NCI-H1436 (cell line): ENCODE measurements at places on chromosomes 3 and 15.

DNA sequence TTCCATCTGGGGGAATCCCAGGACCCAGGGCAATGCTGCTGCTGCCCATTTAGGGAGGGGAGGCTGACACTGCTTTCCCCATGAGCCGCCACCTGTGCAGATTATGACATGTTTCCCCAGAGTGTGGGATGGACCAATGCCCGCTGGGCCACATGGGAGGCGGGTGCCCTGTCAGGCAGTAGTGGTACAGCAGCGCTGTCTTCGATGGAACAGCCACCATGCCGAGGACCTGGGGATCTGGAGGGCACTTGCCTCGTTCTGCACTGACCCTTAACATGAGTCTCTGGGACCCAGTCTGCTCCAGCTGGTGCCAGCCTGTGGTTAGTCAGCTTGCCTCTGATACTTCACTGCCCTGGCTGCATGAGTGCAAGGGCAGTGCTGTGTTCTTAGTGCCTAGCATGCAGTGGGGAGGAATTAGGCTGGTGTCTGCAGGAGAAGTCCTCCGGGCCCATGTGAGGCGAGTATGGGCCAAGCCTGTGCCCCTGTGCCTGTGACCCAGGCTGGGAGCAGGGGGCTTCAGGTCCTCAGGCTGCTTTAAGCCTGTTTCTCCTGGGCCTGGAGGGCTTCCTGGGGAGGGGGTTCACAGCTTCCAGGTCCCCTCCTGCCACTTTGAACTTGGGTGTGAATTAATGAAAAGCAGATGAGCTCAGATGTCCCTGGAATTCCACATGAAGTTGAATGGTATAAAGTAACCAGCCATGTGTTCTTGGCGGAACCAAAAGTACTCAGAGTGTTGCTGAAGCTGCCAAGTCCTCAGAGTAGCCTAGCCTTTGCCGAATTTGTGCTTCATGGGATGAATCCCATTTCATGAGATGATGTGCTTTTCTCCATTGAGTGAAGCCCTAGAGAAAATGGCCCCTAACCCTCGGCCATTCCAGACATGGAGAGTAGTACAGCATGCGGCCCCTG, 22.9 kb downstream of the KLF13 start:
- DNase-seq: no peak

- peak; percentile 86 for DNase-seq
Measured at GRCh38 chr3:16461463-16462245, 51.8 kb downstream of the RFTN1 start.

DNA sequence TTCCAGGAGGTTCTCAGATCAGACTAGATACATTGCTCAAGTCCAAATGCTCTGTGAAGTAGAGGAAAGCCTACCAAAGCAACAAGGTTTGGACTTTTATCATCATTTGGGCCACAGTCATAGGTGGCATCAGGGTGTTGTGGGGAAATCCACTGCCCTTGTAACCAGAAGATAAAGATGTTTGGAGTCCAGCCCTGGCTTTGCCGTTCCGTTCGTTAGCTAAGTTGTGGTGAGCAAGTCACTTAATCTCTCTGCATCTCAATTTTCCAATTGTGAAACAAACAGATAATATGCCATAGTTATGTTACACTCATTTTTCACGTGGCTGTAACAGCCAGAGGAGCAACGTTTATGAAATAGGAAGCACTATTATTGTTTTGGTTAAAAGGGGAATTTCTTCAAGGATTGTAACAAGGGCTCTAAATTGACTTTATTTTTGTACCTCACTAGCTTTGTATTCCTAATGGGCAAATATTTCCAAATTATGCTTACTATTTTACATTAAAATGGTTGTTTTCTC, 125.6 kb downstream of the CD47 start:
- DNase-seq: no peak

GRCh38 chr3:156899951-156900350, 73.8 kb downstream of the LEKR1 start:
- DNase-seq: no peak

GRCh38 chr3:124788254-124788745, 58.0 kb downstream of the UMPS start:
- DNase-seq: no peak

DNA sequence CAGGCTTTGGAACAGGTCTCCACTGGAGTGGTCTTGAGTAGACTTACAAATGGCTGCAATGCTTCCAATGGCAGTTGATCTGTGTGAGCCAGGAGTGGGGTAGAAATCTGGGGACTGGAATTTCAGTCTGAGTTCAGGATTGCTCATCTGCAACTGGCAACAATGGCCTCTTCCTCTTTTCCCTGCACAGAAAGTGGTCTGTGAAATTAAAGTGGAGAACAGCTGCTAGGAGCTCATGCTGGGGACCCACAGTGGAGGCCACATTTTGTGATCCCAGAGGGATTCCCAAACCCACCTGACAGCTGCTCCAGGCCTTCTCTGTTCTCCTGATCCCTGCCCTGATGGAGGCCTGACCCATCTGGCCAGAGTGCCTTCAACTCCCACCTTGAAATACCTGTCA, 49.6 kb downstream of the CEMIP start:
- no peak for DNase-seq

- no peak for DNase-seq
Measured at GRCh38 chr15:91981821-91982800, 128.6 kb downstream of the SLCO3A1 start.

GRCh38 chr15:59166166-59166565, 40.5 kb upstream of the LDHAL6B start:
- no peak for DNase-seq

DNA sequence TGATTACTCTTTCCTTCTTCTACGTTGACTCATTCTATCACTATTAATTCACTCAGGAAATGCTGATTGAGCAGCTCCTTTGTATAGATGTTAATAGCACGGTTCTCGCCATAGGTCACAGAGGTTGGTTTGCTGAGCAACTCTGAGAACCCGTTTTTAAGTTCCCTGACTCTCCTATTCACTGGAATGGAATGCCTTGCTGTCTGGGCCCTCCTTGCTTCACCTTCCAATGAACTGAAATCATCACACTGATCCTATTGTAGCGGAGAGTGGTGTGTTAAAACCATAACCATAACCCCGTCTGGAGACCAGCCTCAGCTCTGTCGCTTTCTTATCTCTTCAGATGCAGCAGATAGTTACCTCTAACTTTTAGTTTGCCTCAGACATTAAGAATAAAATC, 323.6 kb downstream of the GABRB3 start:
- no peak for DNase-seq

GRCh38 chr3:143832433-143832832, 15.8 kb downstream of the SLC9A9 start:
- no peak for DNase-seq

GRCh38 chr3:57158813-57159738, 6.1 kb downstream of the IL17RD start:
- no peak for DNase-seq

DNA sequence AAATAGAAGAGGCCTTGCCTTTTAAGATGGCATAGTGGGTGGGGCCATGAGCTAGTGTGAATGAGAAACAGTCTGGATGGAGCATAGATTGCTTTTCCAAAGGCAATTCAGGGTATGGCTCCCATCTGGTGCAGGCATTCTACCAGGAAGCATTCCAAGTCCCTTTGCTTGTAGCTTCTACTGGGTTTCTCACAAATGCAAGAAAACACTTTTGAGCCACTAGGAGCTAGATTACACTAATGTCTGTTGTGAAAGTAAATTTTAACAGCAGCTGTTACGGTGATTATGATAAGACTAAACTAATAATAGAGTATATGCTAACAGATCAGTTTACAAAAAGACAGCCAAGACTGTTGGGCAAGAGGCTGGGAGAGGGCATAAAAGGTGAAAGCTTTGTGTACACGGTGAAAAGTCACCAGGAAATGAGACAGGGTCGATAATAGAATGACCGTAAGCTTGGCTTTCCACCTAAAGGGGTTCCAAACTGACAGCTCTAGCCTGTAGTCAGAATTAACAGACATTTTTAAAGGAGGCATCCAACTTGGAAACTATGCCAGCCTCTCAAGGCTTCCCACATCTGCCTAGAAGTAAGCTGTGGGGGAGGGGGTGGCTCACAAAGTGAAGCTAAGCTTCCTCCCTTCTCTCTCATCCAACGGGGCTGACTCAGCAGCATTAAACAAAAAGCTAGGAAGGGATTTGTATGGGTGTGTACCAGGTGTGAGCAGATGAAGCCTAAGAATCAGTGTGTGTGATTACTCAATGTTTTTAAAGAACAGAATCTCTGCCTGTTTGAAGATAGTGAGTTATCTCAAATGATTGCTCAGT, 61.1 kb upstream of the GPD1L start:
- no peak for DNase-seq

DNA sequence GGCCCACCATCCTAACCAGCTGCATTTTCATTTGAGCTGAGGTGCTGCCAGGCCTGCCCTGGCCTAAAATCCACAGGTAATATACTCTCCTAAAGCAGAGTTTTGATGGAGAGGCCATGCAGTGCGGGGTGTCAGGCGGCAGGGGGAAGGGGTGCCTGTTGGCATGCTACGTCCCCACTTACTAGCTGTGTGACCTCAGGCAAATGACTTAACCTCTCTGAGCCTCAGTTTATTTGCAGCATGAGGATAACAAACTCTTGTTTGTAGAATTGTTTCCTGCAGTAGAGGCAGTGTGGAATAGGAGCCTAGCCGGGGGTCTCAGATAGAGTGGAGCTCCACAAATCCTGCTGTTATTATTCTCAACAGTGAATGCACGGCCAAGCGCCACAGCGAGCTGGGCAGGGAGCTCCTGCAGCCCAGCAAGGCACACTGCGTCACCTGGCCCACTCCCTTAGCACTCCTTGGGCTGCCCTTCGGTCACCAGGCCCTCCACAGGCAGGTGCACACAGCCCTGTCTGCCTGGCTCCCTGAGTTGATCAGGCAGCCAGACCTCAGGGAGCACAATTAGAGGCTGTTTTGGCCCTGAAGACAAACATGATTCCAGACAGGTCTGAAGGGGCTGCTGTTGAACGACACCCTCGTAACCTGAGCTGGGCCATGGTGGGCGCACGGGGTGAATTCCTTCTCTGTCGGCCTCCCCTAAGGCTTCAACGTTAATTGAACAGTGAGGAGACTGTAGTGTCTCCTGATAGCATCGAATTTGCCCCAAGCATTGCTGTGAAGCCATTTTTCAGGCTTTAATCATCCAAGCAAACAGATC, 248.8 kb upstream of the LYSMD4 start:
- no peak for DNase-seq

DNA sequence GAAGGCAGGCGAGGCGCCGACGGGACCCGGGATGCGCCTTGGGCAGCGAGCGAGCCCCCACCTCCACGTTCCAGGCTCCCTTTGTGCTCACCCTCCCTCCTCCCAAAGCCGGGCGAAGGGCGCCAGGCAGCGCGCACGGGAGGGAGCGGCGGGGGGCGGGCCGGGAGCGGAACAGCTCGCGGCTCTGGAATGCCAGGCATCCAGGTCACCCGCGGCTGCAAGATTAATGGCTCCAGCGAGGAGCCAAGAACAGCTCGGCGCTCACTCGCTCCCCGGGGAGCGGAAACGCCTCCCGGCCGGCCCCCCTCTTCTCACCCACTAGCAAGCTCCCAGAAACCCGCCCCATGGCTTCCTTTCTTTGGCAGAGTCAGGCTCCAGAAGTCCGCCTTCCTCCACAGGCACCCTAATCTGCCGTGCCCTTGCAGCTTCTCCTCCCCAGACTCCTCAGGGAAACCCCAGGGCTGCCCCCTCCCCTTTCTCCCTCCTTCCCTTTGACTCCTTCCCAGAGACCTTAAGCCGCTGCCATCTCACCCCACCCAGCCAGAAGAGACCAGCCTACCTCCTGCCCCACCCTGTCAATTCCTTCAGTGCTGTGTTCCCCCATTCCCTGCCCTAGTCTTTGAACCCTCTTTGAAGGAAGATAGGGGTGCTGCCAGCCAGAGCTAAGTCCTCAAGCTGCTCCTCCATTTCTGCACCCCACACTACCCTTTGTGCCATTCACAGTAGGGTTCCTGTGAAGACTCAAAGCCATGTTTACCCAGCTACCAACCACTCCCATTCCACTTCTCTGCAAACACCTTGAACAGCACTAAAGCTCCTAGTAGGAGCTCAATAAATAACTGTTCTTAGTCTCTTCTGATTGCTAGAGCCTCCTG, 9.9 kb downstream of the AMOTL2 start:
- DNase-seq: peak; percentile 7

GRCh38 chr3:140529096-140529495, 148.8 kb upstream of the TRIM42 start:
- no peak for DNase-seq

GRCh38 chr3:151772825-151773480, 39.2 kb downstream of the AADACL2 start:
- no peak for DNase-seq

DNA sequence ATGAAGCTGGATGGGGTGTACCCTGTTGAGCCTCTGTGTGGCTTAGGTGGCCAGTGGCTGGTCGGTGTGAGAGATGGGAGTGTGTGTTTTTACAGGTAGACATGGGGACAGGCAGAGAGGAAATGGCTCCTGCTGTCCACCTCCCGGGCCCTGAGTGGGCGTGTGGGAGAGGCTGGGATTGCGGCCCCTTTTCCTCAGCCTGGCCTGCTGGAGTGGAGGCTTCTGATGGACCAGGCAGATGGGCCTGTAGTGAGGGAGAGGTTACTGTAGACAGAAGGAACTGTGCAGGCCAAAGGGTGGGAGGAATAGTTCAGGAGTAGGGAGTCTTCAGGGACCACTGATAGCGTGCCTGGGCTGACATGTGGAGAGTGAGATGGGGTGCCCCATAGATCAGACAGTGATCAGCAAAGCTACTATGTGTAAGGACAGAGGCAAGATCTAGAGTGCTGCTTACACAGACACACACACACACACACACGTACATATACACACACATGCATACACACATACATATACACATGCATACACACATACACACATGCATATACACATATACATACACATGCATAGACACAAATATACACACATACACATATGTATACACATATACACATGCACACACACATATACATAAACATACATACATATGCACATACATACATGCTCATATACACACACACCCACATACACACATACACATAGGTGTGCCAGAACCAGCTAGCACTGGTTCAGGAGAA, 26.4 kb downstream of the ACAA1 start:
- DNase-seq: no peak

DNA sequence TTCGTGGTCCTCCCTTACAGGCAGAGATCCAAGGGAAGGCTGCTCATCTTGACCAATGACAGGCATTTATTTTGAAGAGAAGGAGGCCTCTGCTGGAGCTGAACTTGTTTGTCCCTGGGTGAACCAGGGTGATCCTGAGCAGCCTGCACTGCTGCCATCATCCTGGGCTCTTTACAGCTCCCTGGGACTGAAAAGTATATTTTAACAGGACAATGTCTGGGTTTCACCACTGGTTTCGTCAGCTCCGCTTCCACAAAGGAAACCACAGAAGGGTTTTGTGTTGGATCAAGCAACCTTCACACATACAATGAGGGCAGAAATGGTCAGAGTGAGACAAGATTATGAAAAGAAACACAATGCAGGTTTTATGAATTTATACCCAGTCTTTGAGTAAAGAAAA, 400.7 kb upstream of the TPM1 start:
- no peak for DNase-seq
